ENCODE measurements at places on chromosomes 1 and 21.

GRCh38 chr1:30332116-30333094 lies 391.0 kb downstream of the MATN1 start:
- DNase-seq = no peak

DNA sequence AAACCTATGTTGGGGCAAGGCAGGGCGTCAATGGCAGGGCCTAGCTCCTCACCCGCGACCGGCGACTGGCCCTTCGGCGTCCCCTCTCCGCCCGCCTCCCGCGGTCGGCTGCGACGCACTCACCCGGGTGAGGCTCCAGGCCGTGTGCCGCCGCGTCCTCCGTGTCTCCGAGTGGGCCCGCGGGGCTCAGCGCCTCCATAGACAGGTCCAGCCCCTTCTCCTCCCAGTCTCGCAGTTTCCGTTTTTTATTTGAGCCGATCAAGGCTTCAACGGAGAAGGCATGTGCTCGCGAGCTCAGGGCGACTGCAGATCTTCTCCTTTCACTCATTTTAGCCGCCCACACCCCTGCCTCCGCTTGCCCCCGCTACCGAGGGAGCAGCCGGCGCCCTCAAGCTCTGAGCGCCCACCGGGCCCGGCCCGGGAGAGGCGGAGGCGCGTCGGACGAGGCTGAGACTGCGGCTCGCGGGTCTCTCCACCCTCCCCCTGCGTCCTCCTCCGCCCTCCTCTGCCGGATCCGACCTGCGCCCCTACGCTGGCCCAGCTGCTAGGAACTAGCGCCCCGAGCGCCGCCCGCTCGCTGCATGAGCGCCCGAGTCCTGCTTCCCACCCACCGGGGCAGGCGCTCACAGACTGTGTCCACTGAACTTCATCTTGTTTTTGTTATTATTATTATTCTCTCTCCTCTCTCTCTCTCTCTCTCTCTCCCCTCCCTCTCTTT lies 516 bp downstream of the TBX15 start:
- DNase-seq = no peak

- no peak for DNase-seq
These were observed 80.3 kb downstream of the RUNX3 start for GRCh38 chr1:24849672-24850295.

DNA sequence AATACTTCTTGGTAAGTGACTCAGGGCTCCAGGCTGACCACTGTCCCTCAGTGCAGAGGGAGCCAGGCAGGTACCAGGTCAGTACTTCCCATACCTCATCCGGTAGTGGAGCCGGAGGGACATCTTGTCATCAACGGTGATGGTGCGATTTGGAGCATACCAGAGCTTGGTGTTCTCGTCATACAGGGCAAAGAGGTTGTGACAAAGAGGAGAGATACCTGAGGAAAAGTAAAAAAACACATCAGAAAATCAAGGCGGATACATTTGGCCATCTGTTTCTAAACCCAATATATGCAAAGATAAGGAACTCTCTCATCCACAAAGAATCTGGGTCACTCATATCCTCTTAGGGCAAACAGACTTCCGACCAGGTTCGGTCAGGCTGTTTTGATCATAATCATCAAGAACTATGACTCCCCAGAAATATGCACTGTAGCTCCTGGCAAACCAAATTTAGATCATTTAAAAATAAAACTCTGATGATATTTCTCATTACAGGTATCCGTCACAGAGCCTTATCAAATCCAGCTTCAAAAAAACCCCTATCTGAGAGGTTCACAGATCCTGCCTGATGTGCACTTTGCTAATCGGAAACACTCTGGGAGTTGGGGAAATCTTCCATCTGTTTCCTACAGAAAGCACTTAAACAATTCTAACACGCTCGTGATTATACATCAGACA lies 87.3 kb downstream of the JAK1 start:
- no peak for DNase-seq

- no peak for DNase-seq
These were observed 23.7 kb downstream of the MKNK1 start for GRCh38 chr1:46580140-46580903.

DNA sequence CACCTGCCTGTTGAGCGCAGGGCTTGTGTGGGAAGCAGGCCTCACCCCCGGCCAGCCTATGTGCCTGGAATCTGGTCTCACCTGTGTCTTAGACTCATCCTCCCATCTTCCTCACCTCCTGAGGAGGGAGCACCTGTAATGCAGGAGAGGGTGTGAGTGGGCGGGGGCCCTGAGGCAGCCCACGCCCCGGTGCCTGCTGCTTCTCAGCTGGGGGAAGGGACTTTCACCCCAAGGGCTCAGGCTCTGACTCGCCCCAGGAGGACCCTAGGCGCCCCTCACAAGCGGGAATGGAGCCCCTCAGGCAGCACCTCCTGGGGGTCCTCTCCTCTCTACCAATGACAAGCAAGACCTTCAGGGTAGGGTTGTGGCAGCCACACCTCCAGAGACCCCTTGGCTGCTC lies 6.7 kb upstream of the ZNF670 start:
- DNase-seq = no peak

DNA sequence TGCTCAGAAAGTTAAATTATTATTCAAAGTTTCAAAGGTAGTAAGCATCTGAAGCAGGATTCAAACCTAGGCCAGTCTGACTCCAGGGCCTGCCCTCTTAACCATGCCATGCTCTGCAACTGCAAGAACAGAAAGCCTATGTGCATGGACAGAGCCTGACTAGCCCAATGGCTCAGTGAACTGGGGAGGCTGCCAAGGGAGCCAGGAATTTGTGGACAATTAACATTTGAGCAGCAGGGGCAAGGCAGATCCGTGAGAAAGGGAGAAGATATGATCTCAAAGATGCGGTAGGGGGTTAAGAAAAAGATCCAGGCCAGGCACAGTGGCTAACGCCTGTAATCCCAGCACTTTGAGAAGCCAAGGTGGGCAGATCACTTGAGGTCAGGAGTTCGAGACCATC lies 6.5 kb upstream of the ATP1A4 start:
- DNase-seq = no peak

GRCh38 chr21:14273736-14274538 lies 58.0 kb downstream of the RBM11 start:
- peak; percentile 25 for DNase-seq

GRCh38 chr1:93178418-93178817 lies 1.8 kb downstream of the TMED5 start:
- no peak for DNase-seq

GRCh38 chr1:157111396-157112165 lies 12.0 kb upstream of the ETV3L start:
- DNase-seq = peak; percentile 27

GRCh38 chr1:186897008-186897407 lies 68.3 kb downstream of the PLA2G4A start:
- DNase-seq = no peak

DNA sequence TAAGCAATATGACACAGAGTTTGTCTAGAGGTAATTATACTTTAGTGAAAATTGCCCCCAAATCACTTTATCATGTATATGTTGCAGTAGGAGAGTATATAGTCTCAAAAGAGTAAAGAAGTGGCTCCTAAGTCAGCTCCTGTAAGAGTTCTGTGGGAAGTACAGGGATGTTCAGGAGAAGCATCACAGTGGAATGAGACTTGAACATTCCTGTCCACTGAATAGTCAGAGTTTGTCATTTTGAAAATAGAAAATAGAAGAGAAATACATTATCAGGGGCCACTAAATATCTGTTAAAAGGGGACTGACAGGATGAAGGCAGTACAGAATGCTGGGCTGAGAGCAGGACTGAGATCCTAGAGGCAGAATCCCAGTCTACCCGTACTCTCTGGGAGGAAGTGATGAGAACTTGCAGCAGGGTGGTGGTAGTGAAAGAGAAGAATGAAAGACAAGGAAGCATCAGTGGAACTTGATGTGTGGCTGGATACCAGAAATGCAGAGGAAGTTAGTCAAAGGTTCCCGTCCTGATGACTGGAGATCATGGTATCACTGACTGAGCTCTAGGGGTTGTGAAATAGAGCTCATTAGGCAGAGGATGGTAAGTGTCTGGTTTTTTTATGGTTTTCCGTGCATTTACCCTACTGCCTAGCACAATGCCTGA lies 153.4 kb downstream of the FMN2 start:
- DNase-seq = no peak

- DNase-seq = peak; percentile 66
These were observed 954 bp downstream of the MYOG start for GRCh38 chr1:203084588-203085527.

- DNase-seq = no peak
These were observed 4.6 kb upstream of the MMP23B start for GRCh38 chr1:1627261-1627828.

DNA sequence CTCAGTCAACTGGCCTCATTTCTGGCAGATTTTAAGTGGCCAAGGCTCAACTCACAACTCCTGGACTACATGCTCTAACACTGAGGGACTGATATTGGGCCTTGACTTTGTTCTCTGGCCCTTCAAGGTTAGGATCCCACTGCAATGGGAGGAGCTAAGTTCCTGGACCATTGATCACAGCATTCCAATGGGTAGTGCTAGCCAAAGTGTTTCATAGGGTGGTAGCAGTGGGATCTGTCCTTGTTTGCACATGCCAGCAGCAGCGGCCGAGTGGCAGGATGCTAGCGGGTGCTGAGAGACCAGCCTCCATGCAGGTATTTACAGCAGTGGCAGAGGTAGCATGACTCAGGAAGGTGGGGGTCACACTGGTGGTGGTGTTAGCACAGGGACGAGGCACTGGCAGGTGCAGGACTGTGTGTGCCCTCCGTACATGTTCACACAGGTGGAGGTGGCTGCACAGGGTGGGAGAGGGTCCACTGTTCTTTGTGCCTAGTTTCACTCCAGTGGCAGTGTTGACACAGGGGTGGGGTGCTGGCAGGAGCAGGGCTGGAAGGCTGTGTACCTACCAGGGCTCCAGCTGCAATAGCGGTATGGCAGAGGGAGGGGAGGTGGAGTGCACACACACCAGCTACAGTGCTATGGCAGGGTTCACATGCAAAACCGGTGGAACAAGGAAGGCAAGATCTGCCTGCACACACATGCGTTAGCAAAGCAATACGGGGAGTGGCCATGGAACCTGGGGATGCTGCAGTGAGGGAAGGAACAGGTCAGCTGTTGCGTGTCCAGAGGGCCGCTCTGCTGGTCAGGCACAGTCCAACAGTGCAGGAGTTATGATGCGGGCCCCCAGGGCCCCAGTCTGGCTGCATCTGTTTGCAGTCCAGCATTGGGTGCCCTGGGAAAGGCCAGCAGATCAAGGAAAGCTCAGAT lies 51.7 kb downstream of the COL24A1 start:
- DNase-seq = no peak

GRCh38 chr21:42228709-42229220 lies 9.8 kb downstream of the ABCG1 start:
- no peak for DNase-seq

- no peak for DNase-seq
These were observed 11.5 kb upstream of the CCDC27 start for GRCh38 chr1:3740752-3741151.

DNA sequence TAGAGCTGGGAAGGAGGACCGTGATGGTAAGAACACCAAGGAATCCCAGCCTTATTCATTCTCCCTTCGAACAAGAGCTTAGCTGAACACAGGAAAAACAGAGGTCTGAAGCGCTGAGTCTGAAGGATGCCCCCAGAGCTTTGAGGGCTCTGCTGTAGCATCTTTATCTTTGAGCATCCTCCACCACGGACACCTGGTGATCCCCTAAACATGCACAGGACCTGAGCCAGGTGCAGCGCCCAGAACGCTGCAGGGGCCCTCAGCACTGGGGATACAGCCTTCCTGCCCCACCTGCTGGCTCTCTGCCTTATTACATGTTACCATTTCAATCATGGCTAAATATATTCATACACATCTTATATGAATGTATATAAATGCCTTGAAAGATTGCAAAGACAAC lies 7.7 kb upstream of the GPATCH4 start:
- peak; percentile 85 for DNase-seq

DNA sequence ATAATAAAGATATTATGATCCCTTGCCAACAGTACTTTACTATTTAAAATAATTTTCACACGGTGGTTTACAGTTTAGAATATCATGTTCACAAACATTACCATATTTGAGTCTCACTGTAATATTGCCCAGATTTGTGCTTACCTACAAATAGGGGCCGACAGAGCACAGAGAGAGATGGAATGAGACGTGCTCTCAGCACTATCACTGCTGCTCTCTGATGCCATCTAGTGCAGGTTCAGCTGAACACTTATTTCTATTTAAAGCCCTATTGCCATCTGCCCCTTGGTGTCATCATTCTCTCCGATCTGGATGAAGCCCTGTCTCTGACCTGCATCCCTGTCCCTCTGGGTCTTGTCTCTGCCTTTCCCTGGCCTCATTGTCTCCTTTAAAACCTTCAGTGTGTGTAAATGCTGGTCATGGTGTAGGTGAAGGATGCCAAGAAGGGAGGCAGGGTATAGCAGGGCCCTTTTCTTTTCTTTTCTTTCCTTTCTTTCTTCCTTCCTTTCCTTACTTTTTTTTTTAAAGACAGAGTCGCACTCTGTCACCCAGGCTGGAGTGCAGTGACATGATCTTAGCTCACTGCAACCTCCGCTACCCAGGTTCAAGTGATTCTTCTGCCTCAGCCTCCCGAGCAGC lies 6.9 kb upstream of the GPATCH4 start:
- peak; percentile 82 for DNase-seq

DNA sequence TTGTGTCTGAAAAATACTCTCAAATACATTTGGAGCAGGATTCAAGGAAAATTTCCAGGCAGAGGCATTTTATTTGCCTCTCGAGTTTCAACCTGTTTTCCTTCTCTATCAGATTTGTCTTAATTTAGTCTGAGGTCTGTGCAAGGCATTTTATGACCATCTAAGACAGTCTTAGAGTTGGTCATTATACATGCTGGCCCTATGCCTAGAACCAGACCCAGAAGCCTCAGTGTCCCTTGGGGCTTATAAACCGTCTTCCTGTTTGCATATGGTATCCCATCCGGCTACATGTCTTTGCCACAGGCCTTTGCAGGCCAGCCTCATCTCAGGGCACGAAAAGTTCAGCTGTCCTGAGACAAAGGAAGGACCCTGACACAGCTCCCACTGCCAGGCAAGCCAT lies 346.1 kb downstream of the SIPA1L2 start:
- no peak for DNase-seq

GRCh38 chr1:38431535-38432376 lies 385.2 kb upstream of the POU3F1 start:
- DNase-seq = no peak

DNA sequence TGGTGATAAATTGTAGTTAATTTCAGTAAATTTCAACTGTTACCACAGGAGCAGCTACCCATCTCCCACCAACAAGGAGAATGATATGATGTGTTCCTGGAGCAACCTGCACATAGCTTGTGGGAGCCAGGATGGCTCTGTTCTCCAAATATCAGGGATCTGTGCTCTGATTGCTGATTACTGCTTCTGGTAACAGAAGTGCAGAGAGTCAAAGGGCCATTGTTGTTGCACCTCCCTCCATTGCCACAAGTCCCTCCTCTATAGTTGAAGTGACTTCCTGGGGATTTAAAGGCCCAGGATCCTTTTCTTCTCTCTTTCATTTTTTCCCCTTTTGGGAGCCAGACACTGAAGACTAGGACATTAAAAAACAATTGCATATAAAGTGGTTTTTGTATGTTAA lies 51.6 kb upstream of the HPDL start:
- no peak for DNase-seq

DNA sequence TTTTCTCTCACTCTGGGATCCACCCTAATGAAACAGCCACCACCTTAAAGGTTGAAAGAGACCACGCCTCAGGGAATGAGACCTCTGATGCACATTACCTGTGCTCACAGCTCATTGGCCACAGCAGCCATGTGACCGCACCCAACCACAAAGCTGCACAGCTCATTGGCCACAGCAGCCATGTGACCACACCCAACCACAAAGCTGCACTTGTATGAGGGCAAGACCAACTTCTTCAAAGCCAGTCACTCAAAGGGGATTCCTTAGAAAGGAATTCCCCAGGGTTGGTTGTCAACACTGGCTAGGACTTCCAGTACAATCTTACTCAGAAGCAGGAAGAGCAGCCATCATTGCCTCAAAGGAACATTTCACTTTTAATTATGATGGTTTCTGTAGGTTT lies 43.6 kb upstream of the PDE9A start:
- DNase-seq = no peak

Measured in D341Med (cell line).